ENCODE measurements at places on chromosomes 12 and 14.
A peak's percentile ranks its signal among the peaks of the same experiment; 100 is the strongest.

DNA sequence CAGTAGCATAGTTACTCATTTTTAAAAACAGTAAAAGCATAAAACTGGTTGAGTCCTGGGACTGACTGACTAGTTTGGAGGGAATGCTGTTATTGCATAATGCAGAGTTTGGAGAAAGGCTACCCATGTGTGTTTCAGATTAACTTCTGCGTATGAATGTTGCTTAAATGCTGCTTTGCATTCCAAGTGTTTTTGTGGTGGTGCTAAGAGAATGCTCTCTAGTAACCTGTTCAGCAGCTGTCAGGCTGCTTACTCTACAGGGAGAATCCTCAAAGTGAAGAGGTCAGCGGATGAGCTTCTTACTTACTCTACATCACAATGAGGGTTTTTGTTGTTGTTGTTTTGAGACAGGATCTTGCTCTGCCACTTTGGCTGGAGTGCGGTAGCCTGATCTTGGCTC lies 4.3 kb downstream of the DLST start:
- DNase-seq: peak; percentile 87

- DNase-seq: peak; percentile 34
Measured at GRCh38 chr12:22543246-22544037, 900 bp downstream of the C2CD5 start.

GRCh38 chr12:14275886-14276285 lies 89.6 kb upstream of the ATF7IP start:
- no peak for DNase-seq

DNA sequence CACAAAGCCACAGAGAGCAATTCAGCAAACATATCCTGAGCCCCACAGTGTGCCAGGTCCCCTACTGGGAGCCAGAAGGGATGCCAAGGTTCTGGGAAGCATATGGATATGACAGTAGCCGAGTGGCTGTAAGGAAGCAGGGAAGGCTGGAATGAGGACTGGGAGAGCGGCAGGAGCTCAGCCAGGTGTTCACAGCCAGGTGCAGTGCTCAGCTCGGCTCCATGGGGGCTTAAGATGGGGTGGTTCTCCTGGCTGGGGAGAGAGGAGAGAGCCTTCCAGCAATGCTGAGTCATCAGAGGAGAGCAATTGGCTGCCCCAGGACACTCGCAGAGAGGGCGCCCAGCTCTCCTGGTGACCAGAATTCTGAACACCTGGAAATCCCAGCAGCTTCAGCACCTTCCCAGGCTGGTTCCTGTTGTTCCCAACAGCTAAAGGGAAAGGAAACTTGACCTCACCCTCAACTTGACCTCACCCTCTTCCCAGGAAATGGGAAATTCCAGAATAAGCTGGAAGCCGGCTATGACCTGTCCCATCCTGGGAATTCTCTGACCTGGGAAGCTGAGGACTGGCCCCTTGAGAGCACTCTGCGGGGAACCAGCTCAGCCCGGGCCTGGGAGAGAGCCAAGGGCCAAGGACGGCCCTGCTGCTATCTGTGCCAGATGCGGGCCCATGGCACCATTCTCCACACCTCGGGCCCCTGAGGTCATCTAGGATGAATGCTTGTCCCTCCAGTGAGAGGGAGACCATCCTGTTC lies 34.6 kb downstream of the SLC6A12 start:
- no peak for DNase-seq

- DNase-seq: no peak
Measured at GRCh38 chr12:124732275-124733075, 131.2 kb downstream of the SCARB1 start.

DNA sequence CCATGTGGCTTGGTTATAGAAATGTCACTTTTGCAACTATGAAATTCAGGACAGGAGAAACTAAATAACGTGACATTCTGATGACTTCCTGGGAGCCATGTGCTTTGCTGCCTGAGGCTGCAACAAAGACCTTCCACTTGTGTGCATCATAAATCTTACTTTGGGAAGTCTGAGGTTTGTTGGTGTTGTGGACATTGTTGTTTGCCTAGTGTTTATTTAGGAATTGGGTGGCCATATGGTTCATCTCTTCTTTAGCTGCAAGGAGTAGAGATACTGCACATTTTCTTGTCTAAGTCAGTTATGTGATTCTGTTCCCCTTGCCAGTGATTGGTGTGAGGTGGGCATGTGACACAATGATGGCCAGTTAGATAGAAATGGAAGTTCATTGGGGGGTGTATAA lies 167.3 kb upstream of the SSTR1 start:
- no peak for DNase-seq

DNA sequence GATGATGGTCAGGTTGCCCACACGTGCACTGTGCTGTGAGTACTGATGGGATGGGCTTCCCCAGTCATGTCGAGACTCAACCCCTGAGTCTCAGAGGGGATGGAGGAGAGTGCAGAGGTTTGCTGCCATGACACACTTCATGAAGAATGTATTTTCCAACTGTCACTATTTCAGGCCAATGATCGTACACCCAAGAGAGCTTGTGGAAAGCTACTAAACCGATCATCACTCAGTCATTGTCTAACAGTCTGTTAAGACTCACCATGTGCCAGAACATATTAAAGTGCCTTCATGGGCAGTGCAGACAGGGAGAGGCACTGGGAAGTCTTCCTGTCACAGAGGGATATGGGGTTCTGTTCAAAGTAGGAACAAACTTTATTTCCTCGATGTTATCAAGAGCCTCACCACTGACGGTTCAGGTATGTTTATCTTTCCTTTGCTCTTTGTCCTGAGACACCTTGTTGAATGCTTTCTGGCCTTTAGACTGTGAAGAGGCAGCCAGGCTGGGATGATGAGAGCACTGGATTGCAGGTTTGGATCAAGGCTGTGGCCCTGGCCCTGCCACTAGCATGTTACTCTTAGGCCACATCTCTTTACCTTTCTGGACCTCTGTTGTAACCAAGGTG lies 41.6 kb upstream of the NTF3 start:
- DNase-seq: no peak

- DNase-seq: no peak
Measured at GRCh38 chr12:30661210-30661609, 34.5 kb downstream of the IPO8 start.

GRCh38 chr14:77094672-77095284 lies 3.3 kb upstream of the CIPC start:
- peak; percentile 78 for DNase-seq

- DNase-seq: peak; percentile 44
Measured at GRCh38 chr12:76346798-76347420, 1.3 kb downstream of the BBS10 start.

- DNase-seq: no peak
Measured at GRCh38 chr12:20345866-20346265, 22.5 kb upstream of the PDE3A start.

DNA sequence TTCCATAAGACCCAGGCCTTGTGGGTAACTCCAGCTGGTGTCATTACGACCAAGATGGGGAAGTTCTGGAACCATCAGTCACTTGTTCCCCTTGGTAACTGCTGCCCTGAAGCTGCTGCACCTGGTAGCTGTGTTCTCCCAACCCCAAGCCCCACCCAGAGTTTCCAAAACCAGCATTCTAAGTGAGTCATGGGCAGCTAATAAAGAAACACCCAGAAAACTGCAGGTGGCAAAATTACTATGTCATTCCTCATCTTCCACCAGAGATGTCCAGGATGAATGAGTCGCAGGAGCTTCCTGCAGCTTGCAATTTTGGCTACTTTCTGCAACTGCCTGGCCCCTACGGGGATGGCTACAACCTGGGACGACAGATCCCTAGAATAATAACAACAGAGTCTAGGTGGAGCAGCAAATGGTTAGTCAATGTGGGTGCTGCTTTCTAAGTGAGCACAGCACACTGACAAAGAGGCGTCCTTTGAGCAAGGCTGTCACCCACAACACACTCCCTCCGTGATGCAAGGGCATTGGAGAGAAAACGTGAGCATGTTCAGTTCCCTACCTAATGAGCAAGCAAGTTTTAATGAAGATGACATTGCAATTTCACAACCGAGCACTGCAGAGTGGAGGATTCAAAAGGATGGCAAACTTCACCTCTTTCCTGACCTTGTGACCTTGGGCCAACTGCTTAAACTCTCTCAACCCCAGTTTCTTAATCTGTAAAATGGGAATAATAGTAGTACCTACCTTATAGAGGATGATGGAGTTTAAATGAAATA lies 301.4 kb upstream of the NOS1 start:
- DNase-seq: no peak

DNA sequence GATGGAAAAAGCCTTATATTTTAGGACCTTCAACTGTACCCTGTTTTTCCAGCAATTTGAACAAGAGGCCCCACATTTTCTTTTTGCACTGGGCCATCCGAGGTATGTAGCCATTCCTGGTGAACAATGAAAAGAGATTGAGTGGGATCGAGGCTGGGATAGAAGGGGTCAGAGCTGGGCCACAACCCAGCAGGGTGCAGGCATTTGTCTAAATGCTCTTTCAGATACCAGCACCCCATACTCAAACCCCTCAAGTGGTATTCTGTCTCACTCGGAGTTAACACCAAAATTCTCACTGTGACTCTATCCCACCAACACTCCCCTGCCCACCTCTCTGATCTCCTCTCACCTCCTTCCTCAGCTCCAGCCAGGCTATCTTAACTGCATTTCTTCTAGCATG lies 26.8 kb downstream of the DUSP6 start:
- no peak for DNase-seq

GRCh38 chr14:64806202-64806861 lies 73.4 kb downstream of the SPTB start:
- peak; percentile 73 for DNase-seq

DNA sequence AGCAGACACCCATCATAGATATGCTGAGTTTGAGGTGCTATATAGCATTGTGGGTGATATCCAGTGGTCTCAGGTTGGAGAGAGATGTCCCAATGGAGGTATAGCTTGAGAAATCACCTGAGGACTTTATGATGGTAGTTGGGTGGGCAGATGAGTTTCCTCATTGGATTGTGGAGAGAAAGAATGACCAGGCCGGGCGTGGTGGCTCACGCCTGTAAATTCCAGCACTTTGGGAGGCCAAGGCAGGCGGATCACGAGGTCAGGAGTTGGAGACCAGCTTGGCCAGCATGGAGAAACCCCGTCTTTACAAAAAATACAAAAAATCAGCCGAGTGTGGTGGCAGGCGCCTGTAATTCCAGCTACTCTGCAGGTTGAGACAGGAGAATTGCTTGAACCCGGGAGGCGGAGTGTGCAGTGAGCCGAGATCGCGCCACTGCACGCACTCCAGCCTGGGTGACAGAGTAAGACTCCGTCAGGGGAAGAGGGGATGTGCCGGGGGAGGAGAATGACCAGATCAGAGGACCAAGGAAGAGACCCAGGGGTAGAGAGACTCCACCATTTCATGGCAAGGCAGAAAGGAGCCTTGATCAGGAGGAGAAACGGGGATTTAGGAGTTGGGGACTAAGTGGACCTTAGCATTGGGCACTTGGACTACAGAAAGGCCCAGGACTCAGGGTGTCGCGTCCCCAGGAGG lies 757 bp upstream of the PCK2 start:
- DNase-seq: no peak

GRCh38 chr12:11730299-11731041 lies 81.0 kb downstream of the ETV6 start:
- no peak for DNase-seq

- no peak for DNase-seq
Measured at GRCh38 chr14:60235440-60235839, 13.6 kb upstream of the PPM1A start.

DNA sequence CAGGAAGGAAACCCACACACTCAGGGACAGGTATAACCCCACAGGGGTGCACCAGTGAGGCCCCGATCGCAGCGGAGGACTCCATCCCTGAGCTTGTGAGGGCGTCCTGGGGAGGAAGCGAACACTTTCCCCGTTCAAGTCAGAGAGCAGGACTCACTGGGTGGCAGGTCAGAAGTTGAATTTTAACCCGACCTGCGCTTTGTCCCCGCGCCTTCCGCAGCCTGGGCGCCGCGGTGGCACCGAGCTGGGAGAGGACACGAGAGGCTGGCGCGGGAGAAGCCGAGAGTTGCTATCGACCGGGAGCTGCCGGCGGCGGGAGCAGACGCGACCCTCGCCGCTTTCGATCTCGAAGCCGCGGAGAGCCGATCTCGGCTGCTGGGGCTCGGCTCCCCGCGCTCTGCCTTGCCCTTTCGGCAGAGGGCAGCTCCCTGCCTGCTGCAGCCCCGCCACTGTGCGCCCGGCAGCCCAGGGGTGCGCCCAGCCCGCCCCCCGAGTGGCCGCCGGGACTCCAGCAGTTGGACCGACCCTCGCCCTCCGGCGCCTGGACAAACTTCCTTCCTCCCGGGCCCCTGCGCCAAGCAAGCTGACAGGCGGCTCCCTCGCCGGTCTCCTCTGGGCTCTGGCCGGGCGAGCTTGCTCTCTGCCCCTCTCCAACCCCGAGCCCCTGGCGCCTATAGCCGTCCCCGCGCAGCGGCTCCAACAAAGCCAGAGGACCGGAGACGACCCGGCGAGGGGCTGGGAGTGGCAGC lies 918 bp downstream of the LIN7A start:
- peak; percentile 54 for DNase-seq

DNA sequence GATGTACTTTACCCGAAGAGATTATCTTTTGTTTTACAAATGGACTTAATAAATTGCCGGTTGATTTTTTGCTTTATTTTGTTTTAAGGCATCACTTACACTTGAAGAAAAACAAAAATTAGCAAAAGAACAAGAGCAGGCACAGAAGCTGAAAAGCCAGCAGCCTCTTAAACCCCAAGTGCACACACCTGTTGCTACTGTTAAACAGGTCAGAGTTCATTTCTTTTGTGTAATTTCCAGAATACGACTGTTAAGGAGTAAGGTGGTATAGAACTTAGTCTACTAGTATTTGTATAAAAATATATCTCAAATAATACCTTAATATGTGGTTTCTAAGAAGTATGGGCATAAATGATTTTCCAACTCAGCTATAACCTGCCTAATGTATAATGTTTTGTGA lies 19.6 kb upstream of the SLC17A8 start:
- no peak for DNase-seq

GRCh38 chr14:38481952-38482678 lies 226.2 kb upstream of the CLEC14A start:
- peak; percentile 32 for DNase-seq

- DNase-seq: no peak
Measured at GRCh38 chr12:111685322-111685810, 390 bp downstream of the BRAP start.

DNA sequence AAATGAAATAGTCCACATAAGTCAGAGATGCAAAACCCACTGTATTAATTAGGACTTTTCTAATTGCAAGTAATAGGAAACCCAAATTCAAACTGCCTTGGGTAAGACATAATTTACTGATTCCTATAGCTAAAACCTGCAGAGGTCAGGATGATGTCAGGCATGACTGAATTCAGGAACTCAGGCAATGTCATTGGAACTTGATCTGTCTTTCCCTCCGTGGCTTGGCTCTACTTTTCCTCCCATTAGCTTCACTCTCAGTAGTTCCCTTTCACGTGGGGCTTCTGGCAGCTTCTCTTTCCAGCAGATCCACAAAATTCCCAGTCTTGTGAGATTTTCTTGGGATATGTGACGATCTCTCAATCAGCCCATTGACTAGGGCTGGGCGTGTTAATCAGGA lies 2.4 kb upstream of the JDP2 start:
- no peak for DNase-seq

DNA sequence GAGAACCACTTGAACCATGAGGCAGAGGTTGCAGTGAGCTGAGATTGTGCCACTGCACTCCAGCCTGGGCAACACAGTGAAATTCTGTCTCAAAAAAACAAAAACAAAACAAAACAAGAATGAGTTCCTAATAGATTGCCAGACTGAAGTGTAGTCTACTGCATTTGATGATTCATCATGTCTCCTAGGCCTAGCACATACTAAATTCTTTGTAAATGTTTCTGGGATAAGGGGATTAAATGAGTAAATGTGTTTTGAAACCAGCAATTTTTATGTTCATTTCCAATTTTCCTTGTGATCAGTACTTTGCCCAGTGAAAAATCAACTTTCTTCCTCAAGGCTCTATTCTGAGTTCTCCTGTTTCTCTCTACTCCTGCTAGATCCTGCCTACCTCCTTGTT lies 2.9 kb upstream of the DYRK2 start:
- peak; percentile 72 for DNase-seq

GRCh38 chr14:56276108-56276507 lies 157.9 kb downstream of the PELI2 start:
- no peak for DNase-seq
